GM04504 (cell line): ENCODE measurements at places on chromosomes 3 and 15.

DNA sequence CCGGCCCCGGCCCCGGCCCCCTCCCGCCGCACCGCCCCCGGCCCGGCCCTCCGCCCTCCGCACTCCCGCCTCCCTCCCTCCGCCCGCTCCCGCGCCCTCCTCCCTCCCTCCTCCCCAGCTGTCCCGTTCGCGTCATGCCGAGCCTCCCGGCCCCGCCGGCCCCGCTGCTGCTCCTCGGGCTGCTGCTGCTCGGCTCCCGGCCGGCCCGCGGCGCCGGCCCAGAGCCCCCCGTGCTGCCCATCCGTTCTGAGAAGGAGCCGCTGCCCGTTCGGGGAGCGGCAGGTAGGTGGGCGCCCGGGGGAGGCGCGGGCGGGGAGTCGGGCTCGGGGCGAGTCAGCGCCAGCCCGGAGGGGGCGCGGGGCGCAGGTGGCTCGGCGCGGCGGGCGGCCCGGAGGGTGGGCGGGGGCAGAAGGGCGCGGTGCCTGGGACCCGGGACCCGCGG is 352 bp downstream of the CHRD start:
- DNase-seq = no peak

GRCh38 chr15:47516972-47517371 is 200.3 kb upstream of the SEMA6D start:
- no peak for DNase-seq

DNA sequence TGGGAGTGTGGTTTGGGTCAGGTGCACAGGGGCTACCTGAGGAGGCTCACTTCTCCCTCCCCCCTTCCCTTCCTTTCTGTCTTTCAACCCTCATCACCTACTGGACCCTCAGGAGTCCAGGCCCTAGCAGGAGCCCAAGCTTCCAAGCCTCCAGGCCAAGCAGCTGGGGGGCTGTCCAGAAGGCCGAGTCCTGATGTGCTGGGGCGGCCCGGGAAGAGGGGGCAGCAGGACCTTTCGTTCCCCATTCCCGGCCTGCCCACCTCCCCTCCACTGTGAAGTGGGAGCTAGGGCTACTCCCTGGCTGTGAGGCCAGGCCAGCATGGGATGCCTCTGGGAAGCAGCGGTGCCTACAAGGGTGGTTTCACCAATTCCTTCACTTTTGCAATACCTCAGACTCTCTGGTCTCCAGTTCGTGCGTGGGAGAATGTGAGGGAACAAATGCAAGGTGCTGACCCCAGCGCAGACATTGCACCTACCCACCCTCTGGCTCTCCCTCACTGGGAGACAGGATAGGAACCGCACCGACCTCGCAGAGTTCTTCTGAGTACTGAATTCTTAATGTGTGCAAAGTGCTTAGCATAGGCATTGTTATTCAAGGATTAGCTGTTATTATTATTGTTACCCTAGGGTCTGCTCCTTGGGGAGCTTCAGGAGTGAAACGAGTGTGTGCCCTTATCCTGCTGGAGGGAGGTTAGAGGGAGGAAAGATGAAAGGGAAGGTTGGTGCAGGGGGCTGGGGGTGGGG is 2.5 kb downstream of the EPHB3 start:
- DNase-seq = no peak

DNA sequence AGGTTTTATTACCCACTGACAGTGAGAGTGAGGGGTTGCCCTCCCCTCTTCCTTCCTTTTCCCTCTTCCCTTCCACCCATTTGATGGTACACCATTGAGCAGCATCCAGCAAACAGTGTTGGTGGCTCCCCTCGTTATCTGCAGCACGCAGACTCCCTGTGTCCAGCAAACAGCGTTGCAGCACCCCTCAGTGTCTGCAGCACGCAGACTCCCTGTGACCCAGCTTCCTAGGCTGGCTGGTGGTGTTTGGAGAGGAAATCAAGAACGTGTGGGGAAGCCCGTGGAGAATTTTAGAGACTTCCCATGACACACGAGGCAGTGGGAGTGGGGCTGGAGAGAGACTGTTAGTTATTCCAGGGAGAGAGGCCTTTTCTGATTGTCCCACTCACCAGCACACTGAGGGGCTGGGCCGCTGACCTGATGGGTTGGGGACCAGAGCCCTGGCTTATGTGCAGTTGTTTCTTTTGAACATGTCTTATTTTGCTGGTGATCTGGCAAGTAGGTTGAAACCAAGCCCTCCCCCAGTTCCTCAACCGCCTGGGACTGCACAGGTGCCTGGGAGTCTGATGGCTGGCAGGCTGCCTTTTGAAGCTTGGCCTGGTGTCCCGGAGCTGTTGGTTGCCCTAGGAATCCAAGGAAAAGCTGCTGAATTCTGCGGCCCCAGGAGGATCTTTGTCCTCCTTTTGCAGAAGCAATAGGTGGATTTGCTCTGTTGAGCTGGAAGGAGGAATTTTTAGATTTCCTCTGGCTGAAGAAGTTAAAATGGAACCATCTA is 19.0 kb downstream of the APBA2 start:
- no peak for DNase-seq

DNA sequence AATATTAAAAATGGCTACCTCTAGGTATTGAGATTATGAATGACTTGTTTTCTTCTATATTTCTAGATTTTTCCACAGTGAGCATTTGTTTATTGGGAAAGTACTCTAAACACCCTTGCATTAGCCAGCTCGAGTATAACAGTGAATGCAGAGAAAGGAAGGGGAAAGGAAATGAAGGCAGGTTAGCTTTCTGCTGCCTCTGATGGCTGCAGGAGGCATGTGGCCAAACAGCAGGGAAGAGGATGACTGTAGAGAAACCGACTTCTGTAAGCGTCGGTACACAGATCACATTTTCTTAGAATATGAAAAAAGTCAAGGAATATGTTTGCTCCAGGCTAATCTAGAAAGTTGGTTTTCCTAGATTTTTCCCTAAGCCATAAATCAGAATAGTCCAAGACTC is 19.8 kb downstream of the GNB5 start:
- DNase-seq = no peak

DNA sequence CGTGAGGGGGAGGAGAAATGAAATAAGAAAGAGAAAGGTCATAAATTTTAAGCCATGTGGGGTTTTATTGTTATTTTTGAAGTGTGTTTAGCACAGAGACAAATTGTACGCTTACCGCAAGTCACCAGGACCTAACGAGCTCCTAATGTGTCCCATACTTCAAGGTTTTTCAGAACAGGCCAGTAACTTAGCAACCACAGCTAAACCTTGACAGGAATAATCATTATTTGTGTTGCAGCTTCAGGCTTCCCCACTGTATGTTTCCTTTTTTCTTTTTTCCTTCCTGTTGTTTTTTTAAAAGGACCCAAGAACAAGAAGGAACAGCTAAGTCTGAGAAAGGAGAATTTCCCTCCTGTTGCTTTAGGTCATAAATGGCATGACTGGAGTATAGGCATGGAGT is 160.8 kb downstream of the TUSC7 start:
- no peak for DNase-seq

- DNase-seq = no peak
Observed at GRCh38 chr15:78211189-78211921, 23.0 kb downstream of the ACSBG1 start.
